A673 (cell line): ENCODE measurements at places on chromosomes 11 and 22.

DNA sequence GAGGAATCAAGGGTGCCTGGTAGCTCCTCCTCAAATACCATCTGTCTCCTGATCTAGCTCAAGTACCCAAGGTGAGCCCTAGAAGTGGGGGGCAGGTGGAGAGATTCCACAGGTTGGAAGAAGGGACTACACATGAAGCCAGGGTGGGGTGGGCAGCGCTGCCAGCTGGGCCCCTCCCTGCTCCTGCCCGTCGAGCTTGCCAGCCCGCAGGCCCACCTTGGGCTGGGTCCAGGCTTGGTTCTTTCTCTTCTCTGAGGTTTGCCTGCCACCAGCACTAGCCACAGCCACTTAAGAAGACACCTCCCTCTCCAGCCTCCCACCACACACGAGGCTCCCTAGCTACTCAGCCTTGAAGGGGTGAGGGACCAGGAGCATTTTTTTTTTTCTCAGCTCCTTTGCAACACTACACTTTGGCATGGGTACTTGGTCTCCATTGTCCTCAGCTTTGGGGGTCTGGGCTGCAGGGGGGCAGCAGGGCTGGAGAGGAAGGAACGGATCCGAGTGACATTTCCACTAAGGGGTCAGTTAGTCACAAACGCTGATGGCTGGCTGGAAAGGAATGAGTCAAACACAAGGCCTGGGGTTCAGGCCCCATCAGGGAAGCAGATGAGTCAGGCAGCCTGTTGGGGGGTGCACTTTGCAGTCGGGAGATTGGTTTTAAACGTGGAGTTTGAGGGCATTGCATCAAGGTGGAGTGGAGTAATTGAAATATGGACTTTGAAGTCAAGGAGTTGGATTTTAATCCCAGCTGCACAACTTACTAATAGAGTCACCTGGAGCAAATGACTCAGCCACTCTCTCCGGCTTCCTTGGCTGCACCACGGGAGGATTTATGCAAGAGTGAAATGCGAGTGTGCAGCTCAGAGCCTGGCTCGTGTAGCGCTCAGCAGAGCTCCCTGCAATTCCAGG lies 7.4 kb upstream of the NPTXR start:
- DNase-seq = no peak

GRCh38 chr11:125662689-125663088 lies 18.0 kb downstream of the ACRV1 start:
- DNase-seq = no peak

GRCh38 chr11:115920092-115920461 lies 415.9 kb upstream of the CADM1 start:
- no peak for DNase-seq

GRCh38 chr11:84526250-84526649 lies 1100.9 kb downstream of the DLG2 start:
- no peak for DNase-seq

DNA sequence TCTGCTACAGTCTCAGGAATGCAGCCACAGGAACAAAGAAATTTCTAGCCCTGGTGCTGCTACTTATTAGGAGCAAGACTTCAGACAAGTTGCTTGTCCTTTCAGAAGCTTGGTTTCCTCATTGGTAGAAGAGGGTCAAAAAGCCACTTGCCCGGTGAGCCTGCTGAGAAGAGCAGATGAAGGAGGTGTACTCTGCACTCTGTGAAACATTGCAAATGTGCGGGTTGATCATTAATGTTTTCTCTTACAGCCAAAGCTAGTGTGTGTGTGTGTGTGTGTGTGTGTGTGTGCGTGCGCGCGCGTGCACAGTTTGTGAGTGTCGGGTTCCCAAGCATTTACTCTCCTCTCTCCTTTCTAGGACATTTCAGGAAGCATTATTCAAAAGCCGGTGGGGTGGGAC lies 86.3 kb upstream of the NNMT start:
- no peak for DNase-seq

DNA sequence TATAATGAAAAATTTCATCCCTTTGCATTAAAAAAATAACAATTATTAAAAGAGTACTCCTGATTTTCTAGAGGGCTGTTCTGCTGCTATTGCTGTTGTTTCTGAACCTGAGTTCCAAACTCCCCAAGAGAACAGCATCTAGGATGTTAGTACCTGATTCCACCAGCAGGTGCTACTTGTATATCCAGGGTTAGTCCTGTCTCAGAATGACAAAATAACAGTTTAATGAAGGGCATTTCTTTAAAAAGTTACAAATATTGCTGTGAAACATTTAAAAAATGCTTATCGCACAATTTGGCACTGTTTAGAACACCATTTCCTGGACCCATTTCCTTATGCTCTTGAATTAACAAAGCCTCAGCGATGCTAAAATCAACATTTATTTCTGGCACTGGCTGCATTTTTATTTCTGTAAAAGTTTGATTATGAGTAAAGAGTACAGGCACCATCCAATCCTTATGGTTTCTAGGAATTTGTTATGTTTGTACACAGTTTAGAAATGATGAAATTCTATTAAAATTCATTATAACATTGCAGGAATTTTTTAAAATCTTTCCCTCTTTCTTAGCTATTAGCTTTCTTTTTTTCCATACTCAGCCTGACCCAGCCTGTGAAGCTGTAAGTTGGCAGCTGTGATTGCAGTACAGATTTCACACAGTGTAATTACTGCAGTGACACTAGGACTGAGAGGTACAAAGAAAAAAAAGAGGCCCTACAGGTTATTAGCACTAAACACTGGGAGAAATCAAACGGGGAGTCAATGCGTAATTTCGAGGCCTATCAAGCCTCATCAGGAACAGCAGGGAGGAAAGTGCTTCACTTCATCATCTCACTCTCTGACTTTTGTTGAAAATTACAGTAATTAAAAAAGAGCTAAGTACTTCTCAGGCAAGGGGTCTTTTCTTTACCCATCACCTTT lies 208.8 kb downstream of the DCDC1 start:
- DNase-seq = peak; percentile 78

DNA sequence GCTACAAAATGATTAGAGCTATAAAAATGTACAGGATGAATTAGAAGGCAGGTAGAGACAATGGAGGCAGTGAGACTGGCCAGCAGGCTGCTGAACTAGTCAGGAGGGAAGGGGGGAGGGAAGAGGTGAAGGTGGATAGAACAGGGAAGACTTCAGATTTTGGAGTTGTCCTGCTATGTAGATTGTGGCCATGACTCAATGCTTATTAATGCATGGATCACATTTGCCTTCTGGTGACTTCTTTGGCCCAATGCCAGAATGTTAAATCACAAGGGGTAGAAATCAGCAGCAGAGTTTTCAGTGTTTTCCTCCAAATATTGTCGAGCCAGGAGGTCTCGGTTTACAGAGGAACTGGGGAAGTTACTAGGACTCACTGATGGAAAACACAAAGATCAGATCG lies 346.6 kb downstream of the AASDHPPT start:
- DNase-seq = peak; percentile 17

GRCh38 chr11:107651672-107652071 lies 60.2 kb downstream of the SLN start:
- DNase-seq = peak; percentile 27

DNA sequence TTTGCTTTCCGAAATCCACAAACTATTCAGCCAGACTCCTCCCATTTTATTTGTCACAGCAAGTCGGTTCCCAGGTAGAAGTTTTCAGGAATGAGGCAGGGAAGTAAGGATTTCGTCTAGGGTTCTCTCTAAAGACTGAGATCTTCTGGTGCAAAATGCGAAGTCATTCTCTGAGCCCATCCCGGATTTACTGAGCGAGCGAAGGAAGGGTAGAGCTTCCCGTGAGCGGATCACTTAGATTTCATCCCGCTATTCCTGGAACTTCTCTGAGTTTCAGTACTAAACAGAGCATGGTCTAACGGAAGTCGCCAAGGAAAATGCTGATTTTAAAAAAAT lies 3.1 kb upstream of the CALCA start:
- no peak for DNase-seq
